ENCODE measurements at places on chromosomes 16 and 17.

DNA sequence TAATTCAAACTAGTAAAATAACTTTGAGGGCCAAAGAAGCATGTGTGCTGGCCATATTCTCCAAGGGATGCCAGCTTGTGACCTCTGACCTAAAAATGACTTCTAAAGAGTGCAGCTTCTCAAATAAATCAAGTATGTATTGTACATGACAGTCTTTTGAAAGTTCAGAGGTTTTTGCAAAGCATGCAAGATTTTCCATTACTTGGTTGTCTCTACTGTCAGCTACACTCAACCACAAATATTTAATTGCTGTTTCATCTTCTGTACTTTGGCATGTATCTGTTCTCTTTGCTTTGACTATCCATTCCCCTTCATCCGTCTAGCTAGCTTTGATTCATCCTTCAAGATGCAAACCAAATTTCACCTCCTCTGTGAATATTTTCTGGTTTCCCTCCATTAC lies 121.9 kb upstream of the HS3ST2 start:
- DNase-seq = no peak

- peak; percentile 37 for DNase-seq
These were observed 27.7 kb downstream of the SRL start for GRCh38 chr16:4214215-4214621.

DNA sequence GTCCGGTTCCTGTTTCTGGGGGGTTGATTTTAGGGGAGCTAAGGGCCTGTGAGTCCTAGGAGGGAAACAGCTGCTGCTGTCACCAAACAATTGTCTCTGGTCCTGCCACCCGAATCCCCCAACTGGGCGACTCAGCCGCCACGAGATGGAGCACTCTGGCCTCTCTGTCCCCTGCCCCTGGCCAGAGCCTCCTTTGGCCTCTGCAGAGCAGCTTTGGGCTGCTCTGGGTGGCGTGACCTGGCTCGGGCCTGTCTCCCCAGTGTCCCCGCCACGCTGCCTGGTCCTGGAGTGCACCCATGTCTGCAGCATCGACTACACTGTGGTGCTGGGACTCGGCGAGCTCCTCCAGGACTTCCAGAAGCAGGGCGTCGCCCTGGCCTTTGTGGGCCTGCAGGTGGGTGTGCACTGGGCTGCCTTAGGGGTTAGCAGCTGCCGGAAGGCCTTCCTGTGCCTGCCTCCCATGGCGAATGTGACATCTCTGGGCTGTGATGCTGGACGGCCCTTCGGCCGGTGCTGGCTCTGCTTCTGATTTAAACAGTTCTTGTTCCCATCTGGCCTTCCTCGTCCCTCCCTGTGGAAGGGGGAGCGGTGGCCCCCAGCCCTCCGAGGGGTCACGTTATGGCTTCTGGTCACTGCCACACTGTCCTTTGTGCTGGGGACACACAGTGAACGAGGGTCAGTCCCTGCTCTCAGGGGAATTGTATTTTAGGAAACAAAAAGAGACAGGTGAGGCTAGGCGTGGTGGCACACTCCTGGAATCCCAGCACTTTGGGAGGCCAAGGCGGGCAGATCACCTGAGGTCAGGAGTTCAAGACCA lies 11.6 kb upstream of the RNF213 start:
- no peak for DNase-seq

DNA sequence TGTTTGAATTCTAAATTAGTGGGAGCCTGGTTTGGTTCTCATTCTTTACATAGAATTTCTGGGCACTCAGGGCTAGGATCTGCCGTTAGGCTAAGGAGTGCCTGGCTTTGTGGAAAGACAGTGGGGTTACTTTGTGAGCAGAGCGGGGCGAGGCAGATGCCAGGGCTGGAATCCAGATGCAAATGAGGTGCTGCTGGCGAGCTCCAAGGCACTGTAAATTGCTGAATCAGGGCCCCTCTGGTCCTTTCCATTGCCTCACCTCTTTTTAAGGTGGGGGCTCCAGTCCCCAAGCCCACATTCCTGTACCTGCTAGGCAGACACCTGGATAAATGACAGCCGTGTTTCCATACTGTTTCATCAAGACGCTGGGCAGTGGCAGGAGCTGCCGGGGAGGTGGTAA lies 33.8 kb downstream of the PIPOX start:
- DNase-seq = no peak

- DNase-seq = no peak
These were observed 50.4 kb downstream of the SLFN5 start for GRCh38 chr17:35293151-35293847.

DNA sequence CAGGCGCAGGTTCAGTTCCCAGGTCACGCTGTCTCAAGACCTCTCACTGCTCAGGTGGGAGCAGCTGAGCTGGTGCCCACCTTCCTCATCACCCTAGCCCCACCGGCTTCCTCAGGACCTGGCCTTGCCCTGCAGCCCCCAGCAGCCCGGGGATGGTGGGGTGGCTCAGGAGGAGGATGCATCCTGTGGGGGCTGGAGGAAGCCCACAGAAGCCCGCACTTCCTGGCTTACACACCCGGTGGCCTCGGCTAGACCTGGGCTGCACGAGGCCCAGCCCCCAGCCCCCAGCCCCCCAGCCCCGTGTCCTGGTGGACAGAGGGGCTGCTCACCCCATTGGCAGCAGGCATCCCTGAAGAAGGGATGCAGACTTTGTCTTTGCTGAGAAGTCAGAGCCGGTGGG lies 43.4 kb downstream of the BAHCC1 start:
- DNase-seq = no peak

- peak; percentile 67 for DNase-seq
These were observed 119.1 kb upstream of the SMURF2 start for GRCh38 chr17:64781014-64781756.

GRCh38 chr17:16415031-16415924 lies at the start of gene TRPV2:
Gene TRPV2 (plus strand): TSS chr17:16415571. CDS start chr17:16417669, 2,098 bp downstream.
- DNase-seq = peak; percentile 60

DNA sequence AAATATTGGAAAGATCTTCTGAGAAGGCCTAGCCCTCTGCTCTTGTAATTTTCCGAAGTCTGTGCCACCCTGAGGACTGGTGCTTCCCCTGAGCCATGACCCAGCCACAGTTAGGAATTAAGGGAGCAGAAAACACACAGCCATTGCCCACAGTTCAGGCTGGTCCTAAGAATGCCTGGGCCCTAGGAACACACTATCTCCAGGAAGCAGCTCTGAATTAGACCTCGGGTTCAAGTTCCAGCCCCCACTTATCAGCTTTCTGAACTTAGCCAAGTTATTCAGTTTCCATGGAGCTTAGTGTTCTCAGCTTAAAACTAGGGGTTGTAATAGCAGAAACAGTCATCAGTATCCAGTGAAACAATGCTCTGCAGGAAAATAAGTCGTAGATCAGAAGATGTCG lies 56.0 kb downstream of the CDH13 start:
- DNase-seq = no peak

GRCh38 chr17:4601326-4601725 lies 17.0 kb downstream of the SMTNL2 start:
- DNase-seq = no peak

DNA sequence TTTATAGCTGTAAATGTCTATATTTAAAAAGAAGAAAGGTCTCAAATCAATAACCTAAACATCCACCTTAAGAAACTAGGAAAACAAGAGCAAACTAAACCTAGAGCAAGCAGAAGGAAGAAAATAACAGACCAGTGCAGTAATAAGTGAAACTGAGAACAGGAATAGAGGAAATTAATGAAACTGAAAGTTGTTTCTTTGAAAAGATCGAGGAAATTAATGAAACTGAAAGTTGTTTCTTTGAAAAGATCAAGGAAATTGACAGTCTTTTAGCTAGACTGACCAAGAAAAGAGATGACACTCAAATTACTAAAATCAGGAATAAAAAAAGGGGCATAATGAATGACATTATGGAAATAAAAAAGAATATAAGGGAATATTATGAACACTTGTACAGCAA lies 46.4 kb downstream of the SLFN5 start:
- DNase-seq = no peak

- DNase-seq = peak; percentile 42
These were observed 40.8 kb upstream of the BPTF start for GRCh38 chr17:67784364-67785121.

GRCh38 chr17:54967621-54968261 lies 713 bp downstream of the COX11 start:
- DNase-seq = no peak
